ENCODE measurements at places on chromosomes 1 and 21.

GRCh38 chr1:77834771-77835334, 53.6 kb upstream of the NEXN start:
- DNase-seq: no peak

GRCh38 chr1:245802941-245803665, 648.3 kb downstream of the KIF26B start:
- no peak for DNase-seq

DNA sequence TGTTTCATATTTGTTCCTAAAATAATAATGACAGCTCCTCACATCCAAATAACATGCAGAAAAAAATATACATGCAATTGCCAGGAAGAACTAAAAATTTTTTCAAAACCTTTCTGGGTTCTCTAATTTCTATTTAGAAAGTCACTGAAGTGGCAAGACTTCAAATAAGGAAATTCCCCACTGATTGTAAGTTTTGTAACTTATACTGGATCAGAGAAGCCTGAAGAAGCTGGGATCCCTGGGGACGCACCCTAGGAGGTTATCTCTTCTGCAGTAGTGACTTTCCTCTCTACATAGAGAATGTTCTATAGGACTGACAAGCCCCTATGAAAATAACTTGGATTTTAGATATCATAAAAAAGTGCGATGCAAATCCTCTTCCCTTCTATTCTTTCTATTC, 182.6 kb downstream of the MRPL39 start:
- DNase-seq: no peak

GRCh38 chr1:207897188-207897587, 13.7 kb downstream of the CD34 start:
- DNase-seq: no peak

- DNase-seq: no peak
These were observed 51.4 kb downstream of the ZBTB18 start for GRCh38 chr1:244102468-244102867.

DNA sequence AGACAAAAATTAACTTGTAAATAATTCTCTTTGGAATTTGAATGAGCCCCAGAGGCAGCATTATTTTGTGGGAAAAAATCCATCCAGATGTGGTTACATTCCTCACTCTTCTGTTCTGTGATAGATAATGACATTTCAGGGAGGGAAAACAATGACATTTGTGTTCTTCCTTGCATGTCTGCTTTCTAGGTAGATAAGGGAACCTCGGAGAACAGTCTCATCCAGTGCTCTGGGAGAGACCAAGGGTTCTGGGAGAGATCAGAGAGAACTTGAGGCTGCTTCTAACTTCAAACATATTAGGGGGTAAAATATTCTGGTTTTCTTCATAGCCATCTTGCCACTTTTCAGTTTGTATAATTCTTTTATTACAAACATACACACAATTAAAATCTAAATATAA, 269.2 kb downstream of the NEGR1 start:
- DNase-seq: no peak

DNA sequence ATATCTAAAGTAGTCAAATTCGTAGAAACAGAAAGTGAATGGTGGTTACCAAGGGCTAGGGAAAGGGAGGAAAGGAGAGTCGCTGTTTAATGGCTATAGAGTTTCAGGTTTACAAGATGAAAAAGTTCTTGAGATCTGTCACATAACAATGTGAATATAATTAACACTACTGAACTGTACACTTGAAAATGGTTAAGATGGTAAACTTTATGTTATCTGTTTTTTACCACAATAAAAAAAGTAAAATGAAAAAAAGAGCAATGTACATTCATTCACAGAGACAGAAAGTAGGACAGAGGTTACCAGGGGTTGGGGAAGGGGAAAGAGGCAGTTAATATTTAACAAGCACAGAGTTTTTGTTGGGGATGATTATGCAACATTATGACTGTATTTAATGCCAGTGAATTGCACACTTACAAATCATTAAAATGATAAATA, 53.3 kb upstream of the SEC16B start:
- no peak for DNase-seq

GRCh38 chr1:33256471-33257206, at the start of gene ZNF362:
Gene ZNF362 (plus strand): TSS chr1:33256492. CDS start chr1:33270575, 14,083 bp downstream.
- peak; percentile 68 for DNase-seq

DNA sequence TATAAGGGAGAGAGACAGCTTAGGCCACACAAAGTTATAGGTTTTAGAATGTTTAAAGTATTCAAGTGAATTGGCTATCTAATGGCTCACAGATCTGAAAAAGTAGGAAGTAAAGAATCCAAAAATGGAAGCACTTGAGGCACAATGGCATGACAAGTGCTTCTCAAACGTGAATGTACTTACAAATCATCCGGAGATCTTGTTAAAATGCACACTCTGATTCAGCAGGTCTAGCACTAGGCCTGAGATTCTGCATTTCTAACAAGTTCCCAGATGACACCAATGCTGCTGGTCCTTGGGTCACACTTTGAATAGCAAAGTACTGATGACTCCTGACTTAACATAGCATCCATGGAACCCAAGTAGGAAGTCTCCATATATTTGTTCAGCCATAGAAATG, 20.9 kb upstream of the AGL start:
- no peak for DNase-seq

DNA sequence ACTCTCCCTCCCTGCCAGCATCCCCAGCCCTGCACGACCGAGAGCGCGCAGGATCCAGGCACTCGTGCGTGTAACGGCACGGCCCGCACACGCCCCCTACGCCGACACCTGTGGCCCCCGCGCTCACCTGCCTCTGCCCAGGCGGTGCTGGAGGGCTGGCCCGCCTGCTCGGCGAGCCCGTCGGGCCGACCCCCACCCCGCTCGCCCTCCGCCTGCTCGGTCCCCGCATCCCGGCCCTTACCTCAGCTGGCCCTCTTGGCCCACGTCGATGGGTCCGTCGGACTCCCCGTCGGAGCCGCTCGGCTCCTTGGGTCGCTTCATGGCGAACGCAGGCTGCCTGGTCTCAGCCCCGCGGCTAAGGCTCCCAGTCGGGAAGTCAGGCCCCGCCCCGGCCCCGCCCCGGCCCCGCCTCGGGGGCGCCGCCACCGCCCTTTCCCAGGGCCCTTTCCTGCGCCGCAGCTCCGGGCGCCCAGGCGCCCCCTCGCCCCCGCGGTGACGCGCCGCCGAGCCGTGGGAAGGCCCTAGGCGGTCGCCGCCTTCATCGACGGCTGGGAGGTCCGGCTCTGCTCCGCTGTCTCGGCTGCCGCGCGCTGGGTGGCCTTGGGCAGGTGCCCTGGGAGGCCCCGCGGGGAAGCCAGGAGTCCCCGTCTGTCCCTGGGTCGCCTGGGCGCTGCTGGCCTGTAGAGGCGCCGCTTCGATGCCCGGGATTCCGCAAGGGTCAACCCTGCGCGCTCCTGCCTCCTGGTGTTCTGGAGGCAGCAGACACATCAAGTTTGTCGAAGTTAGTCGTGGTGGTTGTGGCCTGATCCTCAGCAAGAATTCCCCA, at the start of gene HEYL:
TSS of gene HEYL (minus strand) at position 339 of the 826 bp plus-strand sequence. CDS start at position 321, 18 bp downstream.
- DNase-seq: peak; percentile 38
